ENCODE measurements at places on chromosomes 16 and 17. TPM values are rescaled to one million over a fixed set of nuclear protein-coding genes. Genes with fewer than 3 reads are reported as not detected.

GRCh38 chr17:29145289-29146073 lies 34.7 kb downstream of the MYO18A start:
- no peak overlapping the region for H3K4me3 ChIP-seq
- peak; percentile 75 for DNase-seq
- H3K36me3 ChIP-seq = no peaks in the 10 kb centered on the region
- H3K27ac ChIP-seq = no peak overlapping the region
- no peaks in the 10 kb centered on the region for H3K27me3 ChIP-seq

The APOH gene
- polyA plus RNA-seq = not detected

- no peaks in the 10 kb centered on the region for H3K4me1 ChIP-seq
- no peak for DNase-seq
- no peak overlapping the region for H3K4me3 ChIP-seq
- peaks cover 8% of the 10 kb centered on the region for H3K36me3 ChIP-seq
- H3K27ac ChIP-seq = no peak overlapping the region
These were observed 55.1 kb downstream of the ZNF778 start for GRCh38 chr16:89272631-89273030.

GRCh38 chr17:41140360-41141131 lies at the start of gene KRTAP4-6:
KRTAP4-6 (minus strand) TSS chr17:41140544; CDS start chr17:41140487, 57 bp downstream.
- no peak within 1 kb of the TSS for H3K4me3 ChIP-seq
- DNase-seq = no peak
- no peak within 1 kb of the TSS for H3K27ac ChIP-seq
- no peaks in the 10 kb centered on the region for H3K27me3 ChIP-seq
- no peaks in the 10 kb centered on the region for H3K4me1 ChIP-seq

DNA sequence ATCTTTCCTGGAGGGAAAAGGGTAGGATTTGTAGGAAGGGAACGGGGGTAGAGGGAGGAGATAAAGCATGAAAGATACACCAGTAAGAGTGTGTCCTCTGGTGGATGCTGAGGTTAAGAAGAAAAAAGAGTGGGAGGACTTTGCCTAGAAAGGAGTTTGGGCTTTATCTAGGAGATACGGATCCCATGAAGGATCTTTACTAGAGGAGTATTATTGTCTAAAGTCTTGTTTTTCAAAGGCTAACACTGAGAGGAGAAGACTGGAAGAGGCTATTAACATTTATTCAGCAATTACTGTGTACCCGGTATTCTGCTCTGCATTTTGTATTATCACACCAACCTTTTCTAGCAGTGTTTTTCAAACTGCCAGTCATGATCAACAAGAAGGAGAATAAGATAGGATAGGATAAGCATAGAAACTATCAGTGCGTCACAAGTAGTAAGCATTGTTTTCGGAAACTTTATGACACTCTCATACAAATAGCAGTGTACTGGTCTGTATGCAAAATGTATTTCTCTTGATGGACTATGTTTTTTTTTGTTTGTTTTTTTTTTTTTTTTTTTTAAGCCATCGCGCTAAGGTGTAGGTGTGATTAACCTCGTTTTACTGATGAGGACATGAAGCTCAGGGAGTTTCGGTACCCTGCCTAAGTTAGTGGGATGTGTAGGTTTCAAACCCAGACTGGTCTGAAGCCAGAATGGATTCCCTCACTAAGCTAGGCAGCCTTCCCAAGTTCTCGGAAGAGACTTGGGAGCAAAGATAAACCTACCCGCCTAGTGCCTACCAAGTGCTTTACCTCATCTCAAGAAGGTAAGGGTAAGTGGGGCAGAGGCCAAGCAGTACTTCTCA lies 1.3 kb upstream of the SP2 start:
- no peaks in the 10 kb centered on the region for H3K36me3 ChIP-seq
- peaks cover 4% of the 10 kb centered on the region for H3K4me1 ChIP-seq
- no peak overlapping the region for H3K27ac ChIP-seq
- H3K4me3 ChIP-seq = peak overlapping the region; percentile 66
- H3K27me3 ChIP-seq = no peaks in the 10 kb centered on the region

DNA sequence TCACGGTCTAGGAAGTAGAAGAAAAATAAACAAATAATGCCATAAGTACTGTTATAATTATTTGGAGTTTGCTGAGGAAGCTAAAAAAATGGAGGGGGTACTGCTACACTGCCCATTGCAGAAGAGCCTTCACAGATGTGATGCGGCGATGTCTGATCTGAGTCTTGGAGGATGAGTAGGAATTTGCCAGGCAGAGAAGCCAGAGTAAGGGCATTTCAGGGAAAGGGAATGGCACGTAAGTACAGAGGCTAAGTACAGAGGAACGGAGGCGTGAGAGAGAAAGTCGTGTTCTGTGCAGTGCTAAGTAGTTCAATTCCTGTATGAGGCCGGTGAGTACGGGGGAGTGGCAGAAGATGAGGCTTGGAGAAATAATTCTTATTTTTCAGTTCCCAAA lies 741 bp upstream of the GRB2 start:
- H3K4me3 ChIP-seq = peak overlapping the region; percentile 37
- H3K4me1 ChIP-seq = peaks cover 3% of the 10 kb centered on the region
- no peaks in the 10 kb centered on the region for H3K36me3 ChIP-seq
- DNase-seq = no peak
- H3K27me3 ChIP-seq = no peaks in the 10 kb centered on the region

DNA sequence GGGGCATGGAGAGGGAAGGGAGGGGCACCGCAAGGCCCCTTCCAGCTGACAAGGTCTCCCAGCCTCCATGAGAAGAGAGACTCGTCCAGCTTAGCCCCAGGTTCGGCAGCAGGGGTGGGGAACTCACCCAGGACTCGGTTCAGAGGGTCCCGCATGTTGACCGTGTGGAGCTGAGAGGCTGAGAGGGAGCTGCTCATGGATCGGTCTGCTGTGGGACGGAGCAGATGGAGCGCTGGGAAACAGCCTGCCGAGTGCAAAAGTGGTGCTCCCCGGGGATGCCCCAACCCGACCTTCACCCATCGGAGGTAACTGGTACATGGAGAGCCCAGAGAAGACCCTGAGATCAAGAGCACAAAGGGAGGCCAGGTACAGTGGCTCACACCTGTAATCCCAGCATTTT lies 4.9 kb downstream of the CSF3 start:
- no peak overlapping the region for H3K4me3 ChIP-seq
- H3K27me3 ChIP-seq = no peaks in the 10 kb centered on the region
- H3K27ac ChIP-seq = no peak overlapping the region

DNA sequence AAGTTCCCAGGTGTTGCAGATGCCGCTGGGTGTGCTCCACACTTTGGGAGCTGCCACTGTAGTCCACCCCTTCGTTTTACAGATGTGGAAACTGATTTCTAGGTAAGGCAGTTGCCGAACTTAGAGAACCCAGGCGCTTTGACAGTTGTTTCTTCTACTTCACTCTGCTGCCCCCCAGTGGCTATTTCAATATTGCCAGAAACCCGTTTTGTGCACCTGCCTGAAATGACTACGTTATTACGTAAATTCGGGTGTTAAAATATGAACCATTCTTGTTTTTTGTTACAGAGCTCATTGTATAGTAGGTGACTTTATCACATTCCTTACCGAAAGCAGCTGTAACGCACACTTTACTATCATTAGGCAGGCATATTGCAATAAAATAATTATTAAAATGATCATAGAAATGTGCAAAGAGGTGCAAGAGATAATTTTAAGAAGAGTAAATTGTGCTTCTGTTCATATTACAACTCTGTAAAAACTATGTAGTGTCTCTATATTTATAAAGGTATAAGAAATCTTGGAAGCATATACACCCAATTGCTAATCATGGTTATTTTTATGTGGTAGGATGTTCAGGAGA lies 44.9 kb downstream of the OTOA start:
- H3K36me3 ChIP-seq = no peaks in the 10 kb centered on the region
- H3K4me1 ChIP-seq = no peaks in the 10 kb centered on the region
- no peak overlapping the region for H3K4me3 ChIP-seq
- peak; percentile 73 for DNase-seq
- no peak overlapping the region for H3K27ac ChIP-seq

- H3K27me3 ChIP-seq = no peaks in the 10 kb centered on the region
- no peaks in the 10 kb centered on the region for H3K4me1 ChIP-seq
- peaks cover 1% of the 10 kb centered on the region for H3K36me3 ChIP-seq
- H3K4me3 ChIP-seq = no peak overlapping the region
- no peak overlapping the region for H3K27ac ChIP-seq
These were observed 1.4 kb upstream of the SPG7 start for GRCh38 chr16:89506791-89507191.

Data from aorta (tissue), 5 donors.